ENCODE measurements at places on chromosomes 2 and 18.

- no peak for DNase-seq
These were observed 17.6 kb downstream of the ADAM17 start for GRCh38 chr2:9538000-9538507.

- DNase-seq = no peak
These were observed 92.8 kb downstream of the AP1S3 start for GRCh38 chr2:223744580-223744979.

DNA sequence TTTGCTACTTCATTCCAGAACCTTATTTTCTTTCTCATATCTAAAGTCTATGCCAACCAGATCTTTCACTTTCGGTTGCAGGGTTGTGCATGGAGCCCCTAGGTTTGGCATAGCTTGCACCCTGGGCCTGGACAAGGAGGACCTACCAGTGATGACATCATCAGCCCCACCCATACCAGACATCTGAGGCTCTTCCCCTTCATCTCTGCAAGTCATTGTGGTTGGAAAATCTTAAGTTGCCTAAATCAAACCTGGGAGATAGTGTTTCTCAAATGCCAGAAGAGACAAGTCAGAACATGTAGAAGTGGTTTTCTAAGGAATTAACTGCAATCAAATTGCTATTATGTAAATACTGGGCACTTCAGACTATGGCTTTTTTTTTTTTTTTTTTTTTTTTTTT is 363.3 kb downstream of the ZNF516 start:
- peak; percentile 58 for DNase-seq

GRCh38 chr2:105371156-105371555 is 27.7 kb downstream of the FHL2 start:
- DNase-seq = no peak

- peak; percentile 47 for DNase-seq
These were observed 5.7 kb downstream of the OTX1 start for GRCh38 chr2:63056107-63057050.

- DNase-seq = peak; percentile 21
These were observed 8.2 kb upstream of the GPR17 start for GRCh38 chr2:127637725-127638252.

DNA sequence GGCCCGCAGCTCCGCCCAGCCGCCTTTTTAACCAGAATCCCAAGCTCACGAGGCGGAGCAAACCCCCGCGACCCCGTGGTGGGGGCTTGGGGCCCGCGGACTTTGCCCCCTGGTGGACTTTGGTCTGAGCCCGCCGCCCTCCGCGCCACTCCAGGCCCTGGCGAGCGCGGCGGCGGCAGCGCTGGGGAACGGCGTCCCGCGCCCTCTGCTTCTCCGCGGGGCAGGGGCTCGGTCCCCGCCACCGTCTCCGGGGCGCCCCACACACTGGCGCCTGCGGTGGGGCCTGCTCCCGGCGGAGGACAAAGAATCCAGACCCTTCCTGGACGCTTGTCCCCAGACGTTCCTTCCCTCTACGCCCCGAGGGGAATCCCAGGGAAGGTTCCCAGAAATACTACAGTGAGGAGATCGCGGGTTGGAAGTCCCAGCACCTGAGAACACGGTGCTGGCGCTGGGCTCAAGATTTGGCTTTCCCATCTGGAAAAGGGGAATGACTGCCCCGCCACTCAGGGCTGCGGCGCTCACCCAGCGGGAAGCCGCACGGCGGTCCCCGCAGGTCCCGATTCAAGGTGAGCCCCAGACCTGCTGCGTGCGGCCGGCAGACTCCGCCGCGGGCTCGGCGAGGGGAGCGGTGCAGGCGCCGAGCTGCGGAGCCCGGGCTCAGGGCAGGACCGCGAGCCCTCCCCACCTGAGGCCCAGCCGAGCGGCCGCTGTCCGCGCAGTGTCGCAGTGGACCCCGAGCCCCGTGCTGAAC is at the start of gene HAAO:
HAAO (minus strand) TSS at position 1 of the 751 bp plus-strand sequence. CDS start 47 bp downstream, outside the sequence.
- peak; percentile 12 for DNase-seq

GRCh38 chr2:227597036-227597435 is 1.7 kb upstream of the SCYGR2 start:
- DNase-seq = no peak

GRCh38 chr18:48808476-48808875 is 142.3 kb downstream of the SMAD7 start:
- no peak for DNase-seq

- DNase-seq = no peak
These were observed 405.0 kb upstream of the SLC39A10 start for GRCh38 chr2:195252018-195252417.

- no peak for DNase-seq
These were observed 12.6 kb upstream of the CXCR4 start for GRCh38 chr2:136130511-136130910.

GRCh38 chr2:37767959-37768925 is 96.8 kb upstream of the CDC42EP3 start:
- no peak for DNase-seq

GRCh38 chr2:25421820-25422411 is 80.2 kb upstream of the DNMT3A start:
- DNase-seq = no peak

DNA sequence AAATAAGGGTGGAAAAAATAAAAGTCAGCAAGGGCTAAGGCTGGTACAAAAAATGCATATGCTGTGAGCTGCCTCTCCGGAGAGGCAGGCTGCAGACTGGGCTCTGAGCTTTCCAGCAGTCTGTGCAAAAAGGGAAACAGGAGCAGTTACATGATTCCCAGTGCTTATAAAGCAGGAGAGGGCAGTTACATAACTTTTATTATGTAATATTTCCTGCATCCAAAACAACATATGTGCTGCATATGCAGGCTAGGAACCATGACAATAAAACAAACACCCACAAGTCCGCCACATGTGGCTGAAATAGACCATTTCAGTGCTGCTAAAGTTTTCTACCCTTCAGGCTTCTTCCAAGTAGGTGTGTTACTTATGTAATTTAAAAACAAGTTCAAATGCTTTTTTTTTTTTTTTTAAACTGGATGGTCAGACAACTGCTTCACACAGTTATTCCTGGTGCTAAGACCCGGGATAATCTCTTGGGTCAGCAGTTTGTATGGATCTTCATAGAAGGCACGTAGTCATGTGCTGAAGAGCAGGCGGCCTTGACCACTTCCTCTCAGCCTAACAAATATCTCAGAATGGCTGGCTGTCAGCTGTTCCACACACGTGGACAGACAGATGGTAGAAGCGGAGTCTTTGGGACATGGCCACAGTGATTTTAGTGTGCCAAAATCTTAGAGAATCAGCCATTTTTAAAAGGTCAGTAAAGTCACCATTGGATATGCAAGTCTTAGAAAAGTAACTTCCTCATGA is 43.5 kb downstream of the ARMC9 start:
- DNase-seq = no peak

- no peak for DNase-seq
These were observed 13.6 kb upstream of the LIPG start for GRCh38 chr18:49548229-49548636.

DNA sequence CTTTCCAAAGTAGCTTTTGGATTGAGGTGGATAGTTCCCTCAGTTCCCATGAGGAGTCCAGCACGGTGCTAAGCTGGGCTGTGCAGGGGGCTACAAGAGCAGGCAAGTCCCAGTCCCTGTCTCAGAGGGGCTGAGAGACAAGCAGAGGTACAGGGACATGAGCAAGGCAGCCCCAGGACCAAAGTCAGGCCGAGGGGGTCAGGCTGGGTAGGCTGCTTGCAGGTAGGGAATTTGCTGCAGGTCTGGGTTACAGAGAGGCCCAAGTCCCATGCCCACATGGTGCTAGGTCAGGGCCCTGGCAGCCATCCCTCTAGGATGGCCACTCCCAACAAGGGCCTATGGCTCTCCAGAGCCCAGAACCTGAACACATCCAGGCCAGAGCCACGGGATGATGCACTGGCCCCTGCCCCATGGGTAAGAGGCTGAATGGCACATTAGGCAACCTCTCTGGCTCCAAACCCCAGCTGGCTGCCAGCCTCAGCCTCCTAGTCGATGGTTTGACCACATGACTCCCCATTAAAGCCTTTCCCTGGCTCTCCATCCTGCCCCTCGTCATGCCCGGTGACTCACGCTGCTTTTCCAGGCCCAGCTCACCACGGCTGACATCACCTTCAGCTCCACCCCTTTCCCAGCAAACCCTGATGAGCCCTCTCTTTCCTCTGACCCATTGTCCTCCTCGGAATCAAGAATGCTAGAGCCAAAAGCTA is 83.7 kb downstream of the SDC1 start:
- DNase-seq = no peak

- DNase-seq = no peak
These were observed 174.0 kb upstream of the SLC8A1 start for GRCh38 chr2:40625849-40626248.

DNA sequence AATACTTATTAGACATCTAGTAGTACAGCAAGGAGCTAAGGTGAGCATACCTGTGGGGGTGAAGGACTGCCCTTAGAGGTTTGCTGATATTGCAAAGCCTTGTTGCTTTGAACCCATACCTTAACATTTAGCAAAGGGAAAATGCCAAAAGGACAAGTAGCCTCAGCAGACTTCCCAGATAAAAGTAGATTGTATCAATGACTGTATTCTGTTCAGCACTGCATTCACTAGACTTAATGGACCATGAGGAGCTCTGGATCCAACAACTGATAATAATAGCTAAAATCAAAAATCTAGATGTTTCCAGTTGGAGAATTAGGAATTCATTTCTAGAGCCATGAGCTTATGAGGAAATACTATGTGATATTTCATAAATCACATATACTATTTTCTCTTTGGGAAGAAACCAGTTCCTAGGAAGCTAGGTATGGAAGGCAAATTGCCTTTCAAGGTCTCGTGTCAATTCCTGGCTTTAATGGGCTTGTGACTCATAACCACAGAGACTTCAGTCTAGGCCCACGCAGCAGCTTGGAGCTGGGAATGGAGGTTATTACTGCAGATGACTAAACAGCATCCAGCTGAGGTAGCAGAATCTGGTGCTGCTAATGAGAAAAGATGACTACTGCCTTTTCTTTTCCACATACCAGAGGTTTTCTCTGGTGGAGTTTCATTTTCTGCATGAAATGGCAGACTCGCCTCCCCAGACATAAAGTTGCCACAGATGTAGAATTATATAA is 191.2 kb upstream of the NABP1 start:
- peak; percentile 38 for DNase-seq

- DNase-seq = no peak
These were observed 118.3 kb downstream of the MGAT5 start for GRCh38 chr2:134372141-134372540.

GRCh38 chr2:59167514-59167913 is 926.4 kb upstream of the FANCL start:
- no peak for DNase-seq

- no peak for DNase-seq
These were observed 50.5 kb upstream of the GRB14 start for GRCh38 chr2:164671664-164672396.

GRCh38 chr2:118808429-118808809 is 39.0 kb downstream of the EN1 start:
- DNase-seq = no peak

- DNase-seq = no peak
These were observed 178.6 kb upstream of the ZNF804A start for GRCh38 chr2:184419744-184420143.

GRCh38 chr2:227511239-227511930 is 39.4 kb downstream of the AGFG1 start:
- no peak for DNase-seq

DNA sequence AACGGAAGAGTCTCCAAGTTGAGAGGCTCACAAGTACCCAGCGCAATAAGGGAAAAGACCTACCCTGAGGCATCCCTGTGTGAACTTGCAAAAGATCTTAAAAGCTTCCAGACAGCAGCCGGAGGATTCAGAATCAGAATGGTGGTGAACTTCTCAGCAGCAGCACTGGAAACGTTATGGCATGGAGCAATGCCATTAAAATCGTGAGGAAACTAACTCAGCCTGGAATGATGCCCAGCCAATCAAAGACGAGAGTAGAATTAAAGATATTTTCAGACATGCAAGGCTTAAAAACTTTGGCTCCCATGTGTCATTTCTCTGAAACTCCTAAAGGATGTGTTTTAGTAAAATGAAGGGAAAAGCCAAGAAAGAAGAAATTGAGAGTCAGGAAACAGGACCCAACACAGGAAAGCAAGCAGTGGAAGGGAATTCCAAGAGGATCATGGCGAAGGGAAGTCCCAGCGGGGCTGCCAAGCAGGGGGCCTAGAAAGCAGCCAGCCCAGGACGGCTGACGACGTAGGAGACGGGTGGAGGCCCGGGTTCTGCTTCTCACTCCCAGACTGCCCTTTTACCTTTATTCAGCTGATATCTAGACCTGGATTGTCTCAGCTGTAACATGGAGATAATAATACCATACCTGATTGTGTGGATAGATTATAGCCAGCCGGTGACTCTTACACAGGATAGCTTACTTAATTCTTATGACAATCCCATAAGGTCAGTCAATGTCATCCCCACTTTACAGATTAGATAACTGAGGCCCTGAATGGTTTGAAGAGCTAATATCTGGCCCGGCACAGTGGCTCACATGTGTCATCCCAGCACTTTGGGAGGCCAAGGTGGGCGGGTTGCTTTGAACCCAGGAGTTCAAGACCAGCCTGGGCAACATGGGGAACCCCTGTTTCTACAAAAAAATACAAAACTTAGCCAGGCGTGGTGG is 92.8 kb downstream of the ASAP2 start:
- no peak for DNase-seq

DNA sequence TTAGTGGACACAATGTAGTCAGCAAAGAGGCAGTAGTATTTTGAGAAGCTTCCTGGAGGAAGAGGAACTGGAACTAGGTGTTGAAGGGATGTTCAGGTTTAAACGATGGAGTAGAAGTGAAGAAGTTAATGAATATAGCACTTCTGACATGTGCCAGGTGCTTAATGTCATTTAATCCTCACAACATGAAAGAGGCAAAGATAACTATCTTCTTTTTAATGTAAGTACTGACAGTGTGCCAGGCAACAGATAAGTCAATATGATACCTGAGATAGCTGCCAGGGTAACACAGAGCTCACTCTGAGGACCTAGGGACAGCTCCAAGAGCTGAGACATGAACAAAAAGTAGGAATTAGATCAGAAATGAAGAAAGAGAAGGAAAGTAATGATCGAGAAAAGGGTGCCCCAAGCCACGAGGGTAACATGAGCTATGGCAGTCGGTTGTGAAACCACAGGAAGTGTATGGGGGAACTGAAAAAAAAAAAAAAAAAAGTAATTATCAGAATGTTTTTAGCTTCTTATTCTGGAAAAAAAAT is 140.7 kb downstream of the RNF144A start:
- no peak for DNase-seq

GRCh38 chr18:58895385-58895784 is 30.7 kb downstream of the ZNF532 start:
- no peak for DNase-seq

GRCh38 chr18:36580266-36580665 is 248.5 kb downstream of the TPGS2 start:
- DNase-seq = no peak

- DNase-seq = no peak
These were observed 135.9 kb upstream of the TWIST2 start for GRCh38 chr2:238712011-238712410.

DNA sequence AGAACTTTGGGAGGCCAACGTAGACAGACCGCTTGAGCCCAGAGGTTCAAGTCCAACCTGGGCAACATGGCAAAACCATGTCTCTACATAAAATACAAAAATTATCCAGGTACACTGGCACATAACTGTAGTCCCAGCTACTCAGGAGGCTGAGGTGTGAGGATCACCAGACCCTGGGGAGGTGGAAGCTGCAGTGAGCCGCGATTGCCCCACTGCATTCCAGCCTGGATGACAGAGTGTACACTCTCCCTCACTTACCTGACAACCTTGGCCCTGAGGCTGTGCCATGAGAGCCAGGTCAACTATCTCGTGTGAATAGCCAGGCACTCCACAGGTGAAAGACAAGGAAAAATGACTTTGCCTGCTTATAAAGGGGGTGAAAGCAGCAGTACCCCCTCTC is 39.3 kb downstream of the CBLN2 start:
- no peak for DNase-seq

Measured in activated CD4-positive, alpha-beta T cell treated with anti-CD3 and anti-CD28 coated beads for 48 hours (primary cell).